Brain (organoid and tissue), 16 donors: ENCODE measurements at places on chromosomes 7 and 10.

- no peak for DNase-seq
Measured at GRCh38 chr10:86071758-86072157, 294.8 kb downstream of the GRID1 start.

DNA sequence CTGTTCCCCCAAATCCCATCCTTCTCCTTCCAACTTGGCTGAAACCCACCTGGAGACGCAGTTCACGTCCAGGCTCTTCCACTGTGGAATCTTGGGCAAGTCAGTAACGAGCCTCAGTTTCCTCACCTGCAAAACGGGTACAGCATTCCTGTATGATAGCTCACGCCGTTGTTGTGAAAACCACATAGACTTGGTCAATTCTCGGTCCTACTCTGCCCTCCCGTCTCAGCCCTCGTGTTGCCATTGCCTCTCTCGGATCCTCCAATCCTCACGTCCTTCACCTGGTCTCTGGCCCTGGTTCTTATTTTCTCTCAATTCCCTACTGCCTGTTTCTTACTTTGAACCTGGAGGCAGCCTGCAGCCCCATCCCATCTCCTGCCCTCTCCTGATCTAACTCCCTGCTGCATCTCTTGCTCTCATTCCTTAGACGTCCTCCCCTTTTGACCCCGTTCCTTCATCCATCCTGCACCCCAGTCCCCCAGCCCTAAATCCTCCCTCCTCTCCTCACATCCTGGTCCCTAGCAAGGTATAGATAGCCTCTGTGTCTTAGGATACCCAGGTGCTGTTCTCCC, 2.0 kb upstream of the MUC12 start:
- DNase-seq: no peak

DNA sequence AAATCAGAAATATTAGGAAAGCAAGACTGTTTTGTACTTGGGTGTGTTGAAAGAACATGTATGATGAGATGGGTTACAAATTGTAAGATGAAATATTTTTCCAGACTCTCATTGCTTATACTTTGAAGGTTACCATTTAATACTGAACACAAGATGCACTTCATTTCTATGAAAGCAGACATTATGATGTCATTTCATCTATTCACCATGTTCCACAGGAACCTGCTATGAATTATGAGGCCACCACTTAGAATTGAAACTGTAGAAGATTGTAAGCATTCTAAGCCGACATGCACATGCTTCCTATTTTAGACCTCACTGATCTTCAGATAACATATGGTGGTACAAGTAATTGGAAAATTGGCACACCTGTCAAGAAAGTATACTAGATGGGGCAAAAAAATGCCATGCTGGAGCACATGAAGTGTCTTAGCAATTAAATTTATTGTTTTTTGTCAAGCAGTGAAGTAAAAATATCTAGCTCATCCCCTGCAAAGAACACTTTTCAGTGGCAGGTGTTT, 195.0 kb downstream of the PHF14 start:
- no peak for DNase-seq

DNA sequence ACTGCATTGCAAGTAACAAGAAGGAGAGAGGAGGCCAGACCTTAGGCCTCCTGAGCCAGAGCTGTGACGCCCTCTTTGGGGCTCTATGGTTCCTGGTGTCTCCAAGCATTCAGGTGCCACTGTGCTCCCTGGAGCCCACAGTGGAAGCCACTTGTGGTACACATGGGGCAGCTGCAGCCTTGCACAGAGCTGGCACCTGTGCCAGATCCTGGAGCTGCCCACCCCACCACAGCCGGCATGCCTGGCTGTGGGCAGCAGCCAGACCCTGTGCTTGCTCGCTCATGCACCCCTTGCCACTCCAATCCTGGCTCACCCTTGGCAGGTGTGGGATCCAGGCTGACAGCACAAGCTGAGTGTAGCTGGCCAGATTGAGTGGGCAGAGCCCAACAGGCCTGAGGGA, 173.8 kb upstream of the SMIM30 start:
- DNase-seq: no peak

- DNase-seq: no peak
Measured at GRCh38 chr10:83562381-83562780, 576.9 kb upstream of the GHITM start.

DNA sequence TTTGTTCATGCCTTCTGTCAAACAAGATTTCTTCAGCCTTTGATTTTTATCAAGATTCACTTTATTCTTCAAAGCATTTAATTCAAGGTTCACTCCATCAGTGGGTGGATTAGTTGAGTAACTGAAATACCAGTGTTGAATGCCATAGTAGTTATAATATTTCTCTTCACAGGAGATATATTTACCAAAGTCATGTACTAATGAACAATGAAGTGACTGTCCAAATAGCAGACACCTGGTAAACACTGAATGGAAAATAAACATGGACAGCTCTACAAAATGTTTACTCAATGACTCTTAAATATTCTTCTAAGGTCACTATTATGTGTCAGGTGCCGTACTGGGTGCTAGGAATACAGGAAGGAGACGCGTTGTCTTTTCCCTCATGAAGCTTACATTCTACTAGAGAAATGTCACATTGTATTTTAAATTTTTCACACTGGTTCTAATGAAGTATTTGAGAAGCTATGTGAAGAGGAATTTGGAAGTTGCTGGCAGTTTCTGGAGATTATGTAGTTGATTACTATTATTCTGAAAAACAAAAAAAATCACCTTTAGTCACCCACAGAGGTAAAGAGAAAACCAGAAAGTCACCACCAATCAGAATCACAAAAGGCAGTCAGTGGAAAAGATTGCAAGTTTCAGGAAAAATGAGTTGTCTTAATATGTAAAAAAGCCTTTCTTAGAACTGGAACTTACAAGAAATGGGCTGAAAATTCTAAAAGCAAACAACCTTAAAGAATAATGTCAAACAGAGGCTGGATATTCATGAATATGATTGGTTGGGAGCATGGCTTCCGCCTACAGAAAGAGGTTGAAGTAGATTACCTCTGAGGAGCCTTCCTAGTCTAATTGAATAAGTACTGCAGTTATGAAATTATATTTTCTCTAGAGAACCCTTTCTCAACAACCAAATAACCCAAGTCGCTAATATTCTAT, 84.5 kb downstream of the RTKN2 start:
- no peak for DNase-seq

DNA sequence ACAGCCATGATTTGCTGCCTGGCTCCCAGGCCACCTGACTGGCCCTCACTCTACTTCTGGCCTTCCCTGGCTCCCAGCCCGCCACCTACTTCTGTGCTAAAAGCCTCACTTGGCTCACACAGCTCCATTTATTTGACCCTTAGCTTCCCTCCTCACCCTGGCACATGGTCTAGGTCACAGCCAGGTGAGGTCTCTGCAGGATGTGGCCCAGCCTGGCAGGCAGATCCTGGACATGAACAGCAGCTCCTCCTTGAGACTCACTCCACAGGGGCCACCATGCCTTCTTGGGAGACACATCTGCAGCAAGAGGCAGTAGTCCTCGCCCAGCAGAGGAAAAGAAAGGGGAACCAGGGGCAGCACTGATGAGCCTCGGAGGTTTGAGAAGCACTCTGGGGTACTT, 64.6 kb downstream of the GRID1 start:
- no peak for DNase-seq

GRCh38 chr7:20401861-20402746, 71.4 kb downstream of the ITGB8 start:
- peak; percentile 17 for DNase-seq

DNA sequence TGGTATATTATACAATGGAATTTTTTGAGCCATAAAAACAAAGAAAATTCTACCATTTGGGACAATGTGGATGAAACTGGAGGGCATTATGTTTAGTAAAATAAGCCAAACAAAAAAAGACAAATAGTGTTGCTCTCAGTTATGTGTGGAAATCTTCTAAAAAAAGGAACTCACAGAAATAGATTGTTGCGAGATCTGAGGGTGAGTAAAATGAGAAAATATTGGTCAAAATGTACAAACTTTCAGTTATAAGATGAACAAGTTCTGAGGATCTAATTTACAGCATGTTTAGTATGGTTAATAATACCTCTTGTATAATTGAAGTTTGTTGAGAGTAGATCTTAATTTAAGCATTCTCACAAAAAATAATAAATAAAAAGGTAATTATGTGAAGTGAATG, 291.2 kb downstream of the KIF20B start:
- DNase-seq: no peak

DNA sequence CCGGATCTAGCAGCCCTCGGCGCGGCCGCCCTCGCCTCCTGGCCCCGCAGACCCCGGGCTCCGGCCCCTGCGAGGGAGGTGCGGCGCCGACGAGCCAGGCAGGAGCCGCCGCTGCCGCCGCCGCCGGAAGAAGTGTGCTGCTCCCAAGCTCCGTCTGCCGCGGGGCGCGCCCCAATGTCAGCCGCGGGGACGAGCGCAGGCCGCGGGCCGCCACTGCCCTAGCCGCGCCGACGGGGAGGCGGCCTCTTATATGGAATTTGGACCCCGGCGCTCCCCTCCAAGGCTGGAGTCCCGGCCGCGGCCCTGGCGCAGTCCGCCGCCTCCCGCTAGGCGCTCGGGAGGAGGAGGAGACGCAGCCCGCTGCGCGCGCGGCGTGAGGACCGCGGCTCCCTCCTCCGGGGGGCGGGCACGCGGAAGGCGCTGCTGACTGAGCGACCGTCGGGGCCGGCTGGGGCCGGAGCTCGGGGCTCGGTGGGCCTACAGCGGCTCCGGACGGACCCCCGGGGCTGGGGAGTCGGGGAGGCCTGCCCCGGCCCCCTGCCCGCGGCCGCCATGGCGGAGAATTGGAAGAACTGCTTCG, at the start of gene TRIM8:
TRIM8 (plus strand) TSS at position 414 of the 580 bp plus-strand sequence; CDS start at position 553, 139 bp downstream.
- peak; percentile 59 for DNase-seq

- no peak for DNase-seq
Measured at GRCh38 chr10:987620-987869, 689 bp upstream of the GTPBP4 start.
